Activated naive CD8-positive, alpha-beta T cell treated with anti-CD3 and anti-CD28 coated beads, Interleukin-2, amount 10 ng/mL, durations not matched to agents 7 days and 5 days (primary cell): ENCODE measurements at places on chromosomes 11 and 22. TPM values are rescaled to one million over a fixed set of nuclear protein-coding genes. Genes with fewer than 3 reads are reported as not detected.

DNA sequence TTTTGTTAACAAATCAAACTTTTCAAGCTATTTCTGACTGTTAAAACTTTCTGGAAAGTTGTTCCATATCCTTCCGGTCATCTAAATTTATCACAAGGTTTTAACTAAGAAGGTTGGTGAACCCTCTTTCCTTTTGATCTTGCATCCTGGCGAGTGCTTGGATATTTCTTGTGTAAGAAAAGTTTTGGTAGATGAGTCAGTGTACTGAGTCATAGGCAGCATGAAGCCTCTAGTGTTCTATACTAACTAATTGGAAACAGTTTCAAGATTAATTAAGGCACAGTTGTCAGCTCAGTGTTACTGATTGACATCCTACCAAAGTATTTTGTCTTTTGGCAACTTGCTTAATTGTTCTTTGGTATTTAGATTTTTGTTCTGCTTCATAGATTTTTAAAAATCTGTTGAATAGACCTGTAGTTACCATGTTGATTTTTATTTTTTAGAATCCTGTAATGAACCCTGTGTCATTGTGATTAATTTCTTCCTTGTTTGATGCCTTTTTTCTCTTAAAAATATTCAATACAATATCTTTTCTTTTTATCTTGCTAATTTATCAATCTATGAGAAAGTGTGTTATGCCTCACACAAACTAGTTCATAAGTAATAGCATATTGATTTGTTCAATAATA lies 38.0 kb downstream of the METTL15 start:
- no peak for DNase-seq
- no peak overlapping the region for H3K27ac ChIP-seq
- H3K4me1 ChIP-seq, result peaks cover 1% of the 10 kb centered on the region
- no peak overlapping the region for H3K4me3 ChIP-seq

DNA sequence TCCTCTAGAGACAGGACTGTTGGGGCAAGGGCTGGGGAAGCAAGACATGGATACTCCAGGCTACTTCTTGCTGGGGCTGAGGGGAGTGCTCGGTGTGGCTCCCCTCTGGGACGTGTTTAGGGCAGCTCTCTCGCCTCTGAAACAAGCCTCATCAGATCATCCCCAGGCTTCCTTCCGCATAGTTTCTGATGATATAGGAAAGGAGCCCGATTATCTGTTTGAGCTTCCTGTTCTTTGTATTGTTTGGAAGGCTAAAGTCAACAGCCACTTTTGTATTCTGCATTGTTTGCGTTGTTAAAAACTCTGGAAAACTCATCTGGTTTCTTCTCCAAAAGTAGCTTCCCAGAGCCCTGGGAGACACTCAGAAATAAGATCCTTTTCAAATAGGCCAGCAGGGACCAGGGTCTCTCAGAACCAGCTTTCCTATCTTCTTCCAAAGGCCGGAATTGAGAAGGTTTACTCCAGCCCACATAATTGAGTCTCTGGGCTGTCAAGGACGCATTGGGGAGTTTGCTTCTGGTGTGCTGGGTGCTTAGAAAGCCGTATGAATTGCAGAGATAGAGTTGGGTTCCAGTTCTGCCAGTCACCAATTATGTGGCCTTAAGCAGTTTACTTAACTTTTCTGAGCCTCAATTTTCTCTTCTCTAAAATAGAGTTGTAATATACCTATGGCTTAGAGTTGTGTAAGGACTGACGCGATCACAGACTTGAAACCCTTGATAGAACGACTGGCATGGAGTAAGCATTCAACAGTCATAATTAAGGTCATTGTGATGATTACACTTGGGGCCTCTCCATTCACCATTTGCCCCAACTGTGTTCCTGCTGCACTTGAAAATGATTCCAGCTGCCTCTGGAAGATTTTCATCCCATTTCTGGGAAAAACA lies 19.1 kb downstream of the CD44 start:
- H3K36me3 ChIP-seq, result peaks cover 49% of the 10 kb centered on the region
- H3K4me1 ChIP-seq, result peaks cover 88% of the 10 kb centered on the region
- no peak overlapping the region for H3K4me3 ChIP-seq
- DNase-seq, result no peak

DNA sequence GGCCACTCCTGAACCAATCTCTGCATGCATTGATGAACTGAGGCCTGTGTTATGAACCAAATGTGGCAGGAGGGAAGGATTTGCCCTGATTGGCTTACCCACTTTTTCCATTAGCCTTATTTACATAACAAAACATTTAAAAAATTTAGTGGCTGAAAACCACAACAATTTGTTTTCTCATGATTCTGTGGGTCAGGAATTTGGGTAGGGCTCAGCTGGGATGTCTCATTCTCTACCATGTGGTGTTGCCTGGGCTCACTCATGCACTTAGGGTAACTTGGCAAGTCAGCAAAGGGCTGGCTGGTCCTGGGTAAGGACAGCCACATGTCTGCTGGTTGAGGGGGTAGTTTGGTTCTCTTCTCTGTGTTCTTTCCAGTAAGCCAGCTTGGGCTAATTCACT lies 35.1 kb upstream of the CYP2R1 start:
- H3K27ac ChIP-seq, result no peak overlapping the region
- H3K36me3 ChIP-seq, result peaks cover 21% of the 10 kb centered on the region
- H3K4me3 ChIP-seq, result no peak overlapping the region
- H3K27me3 ChIP-seq, result no peaks in the 10 kb centered on the region

- DNase-seq, result no peak
- peaks cover 30% of the 10 kb centered on the region for H3K36me3 ChIP-seq
- H3K4me1 ChIP-seq, result peaks cover 15% of the 10 kb centered on the region
- no peak overlapping the region for H3K4me3 ChIP-seq
Measured at GRCh38 chr22:20574920-20575353, 67.5 kb downstream of the MED15 start.

DNA sequence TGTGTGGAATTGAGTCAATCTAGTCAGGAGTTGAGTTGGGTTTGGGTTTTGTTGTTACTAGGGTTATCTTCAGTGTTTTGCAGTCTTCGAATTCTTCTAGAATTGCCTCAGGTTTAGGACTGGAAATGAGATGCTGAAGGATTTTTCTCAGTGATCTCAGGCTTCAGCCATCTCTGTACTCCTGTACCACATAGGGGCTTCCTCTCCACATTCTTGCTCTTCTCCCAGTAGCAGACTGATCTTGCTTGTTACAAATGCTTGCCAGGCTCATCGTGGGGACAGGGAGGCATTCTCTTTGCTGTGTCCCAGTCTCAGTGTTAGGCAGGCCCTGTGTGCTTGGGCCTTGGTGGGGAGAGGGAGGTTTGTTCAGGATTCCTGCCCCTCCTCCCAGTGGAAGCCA lies 96.1 kb downstream of the LRRC32 start:
- no peak for DNase-seq
- H3K27me3 ChIP-seq, result peaks cover 13% of the 10 kb centered on the region
- peaks cover 2% of the 10 kb centered on the region for H3K36me3 ChIP-seq
- H3K27ac ChIP-seq, result no peak overlapping the region

DNA sequence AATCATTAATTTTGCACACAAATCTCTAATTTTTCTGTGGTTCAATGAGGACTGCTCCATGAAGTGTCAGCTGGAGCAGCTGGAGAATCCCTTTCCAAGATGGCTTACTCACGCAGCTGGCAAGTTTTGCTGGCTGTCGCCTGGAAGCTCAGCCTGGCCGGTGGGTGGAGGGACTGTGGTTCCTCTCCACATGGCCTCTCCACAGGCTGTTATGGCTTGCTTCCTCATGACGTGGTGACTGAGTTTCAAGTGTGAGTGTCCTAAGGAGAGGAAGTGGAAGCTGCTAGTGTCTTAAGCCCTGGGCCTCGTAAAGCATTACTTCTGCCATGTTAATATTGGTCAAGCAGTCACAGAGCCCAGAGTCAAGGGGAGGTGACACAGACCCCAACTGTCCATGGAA lies 14.0 kb upstream of the NRIP3 start:
- H3K4me3 ChIP-seq, result no peak overlapping the region
- no peak overlapping the region for H3K27ac ChIP-seq
- DNase-seq, result no peak
- peaks cover 24% of the 10 kb centered on the region for H3K4me1 ChIP-seq
- H3K27me3 ChIP-seq, result peaks cover 15% of the 10 kb centered on the region
- H3K36me3 ChIP-seq, result no peaks in the 10 kb centered on the region

- H3K4me1 ChIP-seq, result peaks cover 64% of the 10 kb centered on the region
- DNase-seq, result peak; percentile 55
- H3K27ac ChIP-seq, result peak overlapping the region; percentile 99
- H3K36me3 ChIP-seq, result peaks cover 19% of the 10 kb centered on the region
- peak overlapping the region; percentile 74 for H3K4me3 ChIP-seq
Measured at GRCh38 chr11:96215110-96215782, 127.7 kb downstream of the MAML2 start.

- no peaks in the 10 kb centered on the region for H3K27me3 ChIP-seq
- no peak overlapping the region for H3K27ac ChIP-seq
- H3K4me1 ChIP-seq, result no peaks in the 10 kb centered on the region
- no peak overlapping the region for H3K4me3 ChIP-seq
- peaks cover 8% of the 10 kb centered on the region for H3K36me3 ChIP-seq
Measured at GRCh38 chr11:108803776-108804175, 138.9 kb downstream of the DDX10 start.

DNA sequence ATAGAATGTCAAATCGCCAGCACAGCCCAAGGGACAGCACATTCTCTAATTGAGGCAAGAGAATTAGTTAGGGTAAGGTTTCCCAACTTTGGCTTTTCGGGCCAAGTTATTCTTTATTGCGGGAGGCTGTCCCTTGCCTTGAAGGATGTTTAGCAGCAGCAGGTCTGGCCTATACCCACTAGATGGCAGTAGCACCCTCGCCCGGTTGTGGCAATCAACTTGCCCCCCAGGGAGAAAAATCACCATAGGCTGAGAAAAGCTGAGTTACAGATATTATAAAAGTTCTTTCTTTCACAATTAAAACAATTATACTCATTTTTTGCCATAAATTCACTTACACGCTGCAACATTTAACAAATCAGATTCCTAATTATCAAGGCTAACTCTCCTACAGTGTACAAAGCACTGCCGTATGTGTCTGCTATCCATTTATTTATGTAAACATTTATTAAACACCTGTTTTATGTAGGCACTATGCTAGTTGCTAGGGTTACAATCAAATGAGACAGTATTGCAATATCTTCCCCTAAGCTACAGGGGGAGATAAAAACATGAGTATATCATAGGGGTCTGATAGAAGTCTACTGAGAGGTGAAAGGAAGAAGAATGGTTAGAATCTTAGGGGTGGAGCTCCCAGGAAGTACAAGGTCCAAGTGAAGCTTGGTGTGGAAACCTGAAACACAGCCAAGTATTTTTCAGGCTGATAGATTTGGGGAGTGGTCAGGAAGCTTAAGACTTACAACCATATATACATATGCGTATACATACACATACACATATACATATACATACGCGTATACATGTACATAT lies 452.3 kb downstream of the RAB38 start:
- H3K4me3 ChIP-seq, result no peak overlapping the region
- no peaks in the 10 kb centered on the region for H3K4me1 ChIP-seq
- H3K27ac ChIP-seq, result no peak overlapping the region

- no peak overlapping the region for H3K4me3 ChIP-seq
- H3K27me3 ChIP-seq, result peaks cover 3% of the 10 kb centered on the region
- no peaks in the 10 kb centered on the region for H3K36me3 ChIP-seq
Measured at GRCh38 chr11:5291207-5291838, 10.4 kb downstream of the OR51B4 start.

DNA sequence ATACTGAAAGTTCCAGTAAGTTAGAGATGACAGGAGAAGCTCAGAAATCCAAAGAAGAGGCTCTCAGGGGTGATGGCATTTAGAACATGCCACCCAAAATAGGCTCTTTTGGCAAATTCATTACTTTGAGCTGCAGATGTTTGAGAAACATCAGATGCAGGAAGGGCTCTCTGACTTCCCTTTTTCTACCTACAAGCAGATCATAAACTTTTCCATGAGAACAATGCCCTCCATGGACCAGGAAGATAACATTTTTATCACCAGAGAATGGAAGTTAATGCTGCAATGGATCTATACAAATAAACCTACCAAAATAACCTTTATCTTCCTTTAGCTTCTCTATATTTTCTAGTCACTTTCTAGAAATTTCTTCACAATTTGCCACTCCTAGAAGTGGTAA lies 32.7 kb upstream of the FAR1 start:
- H3K27me3 ChIP-seq, result peaks cover 14% of the 10 kb centered on the region
- no peak for DNase-seq
- no peaks in the 10 kb centered on the region for H3K36me3 ChIP-seq
- no peak overlapping the region for H3K4me3 ChIP-seq

DNA sequence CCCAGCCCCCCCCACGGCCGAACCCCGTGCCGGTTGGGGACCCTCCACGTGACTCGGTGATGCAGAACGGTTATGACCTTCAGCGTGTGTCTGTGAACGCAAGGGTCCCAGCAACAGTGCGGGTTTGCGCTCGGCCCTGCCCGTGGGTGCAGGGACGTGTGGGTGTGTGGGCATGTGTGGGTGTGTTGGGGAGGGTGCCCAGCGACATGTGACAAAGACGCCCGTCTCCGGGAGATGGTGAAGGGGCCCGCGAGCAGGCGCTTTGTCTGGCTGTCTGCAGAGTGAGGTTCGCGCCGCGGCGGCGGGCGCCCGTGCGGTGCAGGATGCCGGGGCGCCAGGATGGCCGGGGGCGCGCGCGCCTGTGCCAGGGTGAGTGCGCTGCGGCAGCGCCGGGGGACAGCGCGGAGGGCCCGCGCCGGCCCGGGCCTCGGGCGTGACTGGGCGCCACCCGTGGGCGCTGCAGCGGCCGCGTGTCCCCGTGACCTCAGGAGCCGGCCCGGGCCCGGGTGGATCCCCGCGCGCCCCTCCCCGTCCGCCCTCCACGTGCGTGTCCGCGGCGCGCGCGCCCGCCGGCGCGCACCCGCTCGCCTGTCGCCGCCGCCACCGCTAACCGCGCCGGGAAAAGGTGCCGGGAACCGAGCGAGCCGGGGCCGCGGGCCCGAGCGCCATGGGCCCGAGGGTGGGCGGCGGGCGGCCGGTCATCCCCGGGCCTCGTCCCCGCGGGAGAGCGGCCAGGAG lies at the start of gene LRFN4:
LRFN4 (plus strand) TSS at position 569 of the 738 bp plus-strand sequence. CDS start 681 bp downstream, outside the sequence.
- H3K27ac ChIP-seq, result peak within 1 kb of the TSS; percentile 89
- H3K4me1 ChIP-seq, result peaks cover 15% of the 10 kb centered on the region
- H3K36me3 ChIP-seq, result no peaks in the 10 kb centered on the region
- peak within 1 kb of the TSS; percentile 86 for H3K4me3 ChIP-seq

The ELFN2 gene
- total RNA-seq, result 0.47 TPM

The SPDYC gene
- total RNA-seq, result not detected

The KIF18A gene
- 21.4 TPM for total RNA-seq

The ALG12 gene
- total RNA-seq, result 20.2 TPM

The RIMBP3C gene
- 1.0 TPM for total RNA-seq

The CFAP300 gene
- not detected for total RNA-seq

The NPAT gene
- total RNA-seq, result 58.0 TPM

The ZNRD2 gene
- total RNA-seq, result 27.2 TPM

The ZNF215 gene
- 1.1 TPM for total RNA-seq

The KCNK7 gene
- total RNA-seq, result 1.0 TPM

The PLEKHA7 gene
- total RNA-seq, result 2.0 TPM

The MYEOV gene
- not detected for total RNA-seq
